ENCODE measurements at places on chromosomes 16 and 17.

DNA sequence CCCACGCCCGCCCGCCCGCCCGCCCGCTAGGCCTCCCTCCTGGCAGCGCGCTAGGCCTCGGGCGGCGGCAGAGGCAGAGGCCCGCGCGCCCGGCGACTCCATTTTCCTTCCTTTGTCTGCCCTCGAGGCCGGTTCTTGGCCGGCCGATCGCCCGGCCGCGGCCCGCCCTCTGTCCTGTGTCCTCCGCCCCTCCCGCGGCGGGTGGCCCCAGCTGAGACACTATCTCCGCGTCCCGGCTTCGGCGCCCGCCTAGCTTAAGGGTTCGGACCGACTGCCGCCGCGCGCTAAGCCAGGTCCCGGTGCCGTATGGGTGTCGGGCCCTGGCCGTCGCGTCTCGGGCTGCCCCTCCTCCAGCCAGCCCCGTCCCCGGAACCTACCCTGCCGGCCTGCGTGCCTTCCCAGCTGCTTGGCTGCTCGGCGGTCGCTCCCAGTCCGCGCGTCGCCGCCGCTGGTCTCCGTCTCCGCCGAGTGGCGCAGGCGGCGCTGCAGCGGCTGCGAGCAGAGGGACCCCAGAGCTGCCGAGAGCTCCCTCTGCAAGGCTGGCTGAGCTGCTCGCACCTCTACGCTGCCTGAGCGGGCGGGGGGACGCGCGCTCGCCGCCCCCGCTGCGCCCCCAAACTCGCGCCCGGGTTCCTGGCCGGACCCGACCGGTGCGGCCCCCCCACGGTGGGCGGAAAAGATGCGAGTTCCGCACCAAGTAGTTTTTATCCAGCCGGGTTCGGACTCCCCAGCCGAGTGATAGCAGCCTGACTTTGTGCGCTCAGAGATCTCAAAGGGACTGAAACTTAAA is 787 bp downstream of the CTCF start:
- DNase-seq: no peak

DNA sequence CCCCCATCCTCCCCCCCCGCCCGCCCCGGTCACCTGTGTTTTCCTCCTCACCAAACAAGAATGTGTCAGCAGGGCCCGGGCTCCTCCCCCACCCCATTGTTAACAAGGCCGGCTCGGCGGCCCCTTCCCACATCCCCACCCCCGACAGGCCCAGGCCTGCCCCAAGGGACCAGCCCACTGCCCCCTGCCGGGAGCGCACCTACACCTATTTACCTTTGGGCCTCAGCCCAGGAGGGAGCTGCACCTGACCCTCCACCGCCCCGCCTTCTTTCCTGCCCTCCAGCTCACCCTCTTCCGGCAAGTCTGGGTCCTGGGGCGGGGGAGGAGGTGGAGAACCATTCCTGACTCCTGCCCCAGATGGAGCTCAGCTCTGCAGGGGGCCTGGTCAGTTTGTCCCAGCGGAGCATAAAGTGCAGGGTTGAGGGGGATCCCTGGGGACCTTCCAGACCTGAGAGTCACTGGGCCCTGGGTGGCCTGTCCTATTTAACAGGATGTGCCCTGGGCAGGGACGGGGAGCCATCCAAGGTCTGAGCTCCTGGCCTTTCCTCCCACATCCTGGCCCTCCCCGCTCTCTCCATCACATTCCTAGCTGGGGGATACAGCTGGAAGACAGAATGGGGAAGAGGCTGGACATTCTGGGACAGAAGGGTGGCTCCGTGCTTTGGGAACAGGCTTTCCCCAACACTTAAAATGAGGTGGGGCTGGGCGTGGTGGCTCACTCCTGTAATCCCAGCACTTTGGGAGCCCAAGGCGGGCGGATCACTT is 8.3 kb downstream of the FOXJ1 start:
- no peak for DNase-seq

- no peak for DNase-seq
These were observed 434.0 kb upstream of the MON1B start for GRCh38 chr16:76756951-76757350.

- no peak for DNase-seq
These were observed 1.9 kb downstream of the GPS2 start for GRCh38 chr17:7313088-7313889.

GRCh38 chr16:69188716-69189115 is 1.8 kb downstream of the SNTB2 start:
- DNase-seq: no peak

DNA sequence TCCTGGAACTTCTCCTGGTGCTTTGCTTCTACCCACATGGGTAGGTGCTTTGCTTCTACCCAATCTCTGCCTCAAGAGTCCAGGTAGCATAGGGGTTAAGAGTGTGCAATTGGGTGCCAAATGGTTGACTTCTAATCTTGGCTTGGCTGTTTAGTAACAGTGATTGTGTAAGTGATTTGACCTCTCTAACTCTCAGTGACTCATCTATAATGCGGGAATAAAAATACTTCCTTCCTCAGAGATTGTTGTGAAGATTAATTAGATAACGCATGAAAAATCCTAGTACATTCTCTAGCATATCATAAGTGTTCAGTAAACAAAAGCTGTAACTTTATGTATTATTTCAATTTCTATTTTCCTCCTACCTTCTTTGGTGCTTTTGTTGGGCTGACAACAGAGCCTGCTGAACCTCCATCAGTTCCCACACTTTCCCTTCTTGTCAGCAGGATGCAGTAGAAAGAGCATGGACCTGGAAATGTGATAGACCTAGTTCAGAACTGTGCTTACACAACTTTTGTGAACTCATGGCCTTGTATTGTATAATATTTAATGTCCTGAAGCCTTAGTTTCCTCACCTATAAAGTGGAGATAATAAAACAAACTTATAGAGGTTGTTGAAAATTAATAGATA is 72.9 kb upstream of the SMIM36 start:
- no peak for DNase-seq

DNA sequence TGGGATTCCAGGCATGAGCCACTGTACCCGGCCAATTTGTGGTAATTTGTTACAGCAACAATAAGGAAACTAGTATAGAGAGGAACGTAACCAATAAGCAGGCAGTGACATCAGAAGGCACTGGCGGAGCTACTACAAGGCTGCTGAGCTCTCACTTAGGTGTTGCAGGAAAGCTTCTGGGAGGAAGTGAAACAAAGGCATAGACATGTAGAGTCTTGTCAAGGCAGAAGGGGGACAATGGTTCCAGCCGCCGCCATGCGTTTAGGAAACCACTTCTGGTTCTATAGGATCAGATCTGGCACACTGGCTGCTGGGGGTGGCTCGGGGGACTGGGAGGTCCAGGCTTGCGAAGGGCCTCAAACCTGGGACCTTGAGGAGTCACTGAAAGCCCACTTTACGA is 9.4 kb upstream of the CPSF4L start:
- no peak for DNase-seq

DNA sequence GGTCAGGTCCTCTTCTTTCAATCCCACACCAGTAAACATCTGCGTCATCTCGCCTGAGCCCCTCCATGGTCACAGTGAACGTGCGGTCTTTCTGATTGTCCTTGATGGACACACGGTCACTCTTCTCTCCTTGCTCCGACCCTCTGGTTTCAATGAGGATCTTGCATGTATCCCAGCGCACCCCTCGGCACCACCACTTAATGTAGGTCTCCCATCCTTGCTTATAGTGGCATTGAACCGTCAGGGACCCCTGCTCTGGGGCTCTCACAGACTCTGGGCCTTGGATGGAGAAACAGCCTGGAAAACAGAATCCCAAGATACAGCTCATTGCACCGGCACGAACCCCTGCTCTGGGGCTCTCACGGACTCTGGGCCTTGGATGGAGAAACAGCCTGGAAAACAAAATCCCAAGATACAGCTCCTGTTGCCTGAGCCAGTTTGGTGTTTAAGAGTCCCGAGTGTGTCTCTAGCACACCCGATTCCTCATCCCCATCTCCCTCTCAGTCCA is 5.4 kb downstream of the CD300LB start:
- DNase-seq: no peak

GRCh38 chr17:13592427-13592826 is 9.3 kb downstream of the HS3ST3A1 start:
- DNase-seq: no peak

GRCh38 chr16:89139907-89140361 is 31.6 kb upstream of the CDH15 start:
- no peak for DNase-seq

DNA sequence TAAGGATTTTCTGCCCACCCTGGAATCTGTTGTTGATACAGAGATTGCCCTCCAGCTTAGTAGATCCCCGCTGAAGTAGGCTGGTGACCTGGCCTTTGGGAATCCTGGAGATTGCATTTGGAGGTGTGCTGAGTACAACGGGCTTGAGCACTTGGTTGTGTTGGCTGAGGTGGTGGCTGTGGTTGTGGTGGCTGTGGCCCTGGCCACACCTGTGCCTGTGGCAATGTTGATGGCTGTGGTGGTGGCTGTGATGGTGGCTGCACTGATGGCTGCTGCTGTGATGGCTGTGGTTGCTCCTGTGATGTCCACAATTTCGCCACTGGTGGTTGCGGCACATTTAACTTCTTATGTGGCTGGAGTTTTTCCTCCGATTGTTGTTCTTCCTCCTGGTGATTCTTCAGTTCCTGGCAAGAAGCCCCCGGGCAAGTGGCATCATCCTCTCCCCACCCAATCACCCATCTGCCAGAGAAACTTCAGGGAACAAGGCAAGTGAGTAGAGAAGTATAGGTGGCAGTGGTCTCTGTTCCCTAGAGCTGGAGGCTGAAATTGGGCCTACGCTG is 4.2 kb downstream of the CCDC200 start:
- no peak for DNase-seq

DNA sequence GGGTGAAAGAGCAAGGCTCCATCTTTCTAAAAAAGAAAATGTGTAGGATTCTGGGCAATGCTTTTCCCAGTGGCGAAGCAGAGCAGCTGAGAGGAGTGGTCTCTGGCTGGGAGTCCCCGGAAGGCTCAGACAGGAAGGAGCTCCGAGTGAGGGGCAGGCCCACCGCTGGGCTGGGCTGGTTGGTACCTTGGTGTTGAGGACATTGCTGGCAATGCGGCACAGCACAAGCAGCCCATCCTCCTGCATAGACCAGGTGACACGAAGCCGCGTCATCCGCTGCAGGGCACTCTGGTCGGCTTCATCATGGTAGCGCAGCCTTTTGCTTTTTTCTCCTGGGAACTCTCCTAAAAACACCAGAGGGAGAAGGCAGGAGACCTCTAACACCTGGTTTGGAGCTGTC is 63.9 kb downstream of the GTF3C1 start:
- DNase-seq: no peak

GRCh38 chr17:61454381-61455323 is 2.4 kb downstream of the TBX4 start:
- no peak for DNase-seq

- no peak for DNase-seq
These were observed 6.2 kb downstream of the PSMD12 start for GRCh38 chr17:67359960-67360791.

Measured in GM04503 (cell line).